MV-4-11 (cell line): ENCODE measurements at places on chromosomes 1 and 21.
A peak's percentile ranks its signal among the peaks of the same experiment; 100 is the strongest.

DNA sequence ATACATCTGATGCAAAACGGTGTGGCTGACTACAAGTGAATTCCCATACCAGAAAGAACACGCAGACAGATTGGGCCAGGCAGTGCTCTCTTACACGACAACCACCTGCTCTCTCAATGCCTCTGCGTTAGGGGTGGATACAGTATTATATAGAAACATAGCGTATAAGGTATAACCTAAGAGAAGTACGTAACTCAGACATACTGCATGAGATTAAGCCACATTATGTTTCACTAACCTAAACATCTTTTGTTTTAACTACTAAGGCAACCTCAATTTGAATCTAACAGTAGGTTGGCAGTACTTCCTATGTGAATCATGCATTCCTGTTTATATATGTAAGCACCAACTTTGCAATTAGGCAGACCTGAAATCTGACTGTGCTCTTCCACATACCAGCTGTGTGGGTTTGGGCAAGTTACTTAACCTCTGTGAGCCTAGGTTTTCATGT lies 58.1 kb upstream of the COA6 start:
- DNase-seq, result peak; percentile 57

- DNase-seq, result no peak
Measured at GRCh38 chr1:46421739-46422138, 27.6 kb downstream of the FAAH start.

- no peak for DNase-seq
Measured at GRCh38 chr1:1437033-1437903, 1.8 kb downstream of the VWA1 start.

DNA sequence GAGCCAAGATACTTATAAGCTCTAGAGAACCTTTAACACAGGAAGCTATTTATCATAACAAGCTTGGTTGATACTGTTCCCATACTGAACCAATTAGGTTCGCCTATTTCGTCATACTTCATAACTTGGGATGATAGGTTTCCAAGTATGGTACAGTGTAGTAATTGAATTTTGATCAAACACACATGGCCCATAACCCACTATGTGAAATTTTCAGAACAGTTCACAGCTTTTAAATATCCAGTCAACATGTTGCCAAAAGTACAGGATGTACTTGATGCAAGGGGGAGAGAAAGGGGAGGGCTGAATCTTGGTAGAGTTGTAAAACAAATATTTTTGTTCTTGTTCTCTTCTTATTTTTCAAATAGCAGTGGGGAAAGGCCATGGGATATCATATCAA lies 86.6 kb downstream of the TM2D1 start:
- DNase-seq, result no peak

DNA sequence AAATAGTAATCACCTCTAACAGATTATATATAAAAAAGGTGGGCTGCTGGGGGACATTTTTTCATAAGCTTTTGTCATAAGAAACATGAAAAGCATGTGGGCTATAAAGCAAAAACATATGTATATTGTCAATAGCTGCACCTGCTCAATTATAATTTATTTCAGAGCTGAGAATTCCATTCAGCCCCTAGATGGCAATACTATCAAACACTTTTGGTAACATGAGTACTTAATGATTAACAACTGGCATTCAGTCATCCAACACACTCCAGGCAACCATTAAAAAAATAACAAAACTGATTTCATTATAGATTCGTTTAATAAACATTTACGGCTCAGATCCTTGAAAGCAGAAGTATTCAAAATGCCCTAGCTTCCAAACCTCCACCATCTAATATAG lies 115.1 kb downstream of the KCTD3 start:
- DNase-seq, result no peak

GRCh38 chr21:28317177-28317950 lies 675.3 kb downstream of the LTN1 start:
- no peak for DNase-seq

- DNase-seq, result no peak
Measured at GRCh38 chr1:23980728-23981070, 572 bp upstream of the SRSF10 start.

- peak; percentile 42 for DNase-seq
Measured at GRCh38 chr1:116737020-116737854, 17.0 kb upstream of the CD2 start.

- no peak for DNase-seq
Measured at GRCh38 chr1:64948905-64949833, 17.2 kb downstream of the JAK1 start.

- no peak for DNase-seq
Measured at GRCh38 chr21:29658177-29658933, 281.4 kb downstream of the GRIK1 start.

- DNase-seq, result peak; percentile 43
Measured at GRCh38 chr21:15775981-15776380, 46.2 kb downstream of the USP25 start.

DNA sequence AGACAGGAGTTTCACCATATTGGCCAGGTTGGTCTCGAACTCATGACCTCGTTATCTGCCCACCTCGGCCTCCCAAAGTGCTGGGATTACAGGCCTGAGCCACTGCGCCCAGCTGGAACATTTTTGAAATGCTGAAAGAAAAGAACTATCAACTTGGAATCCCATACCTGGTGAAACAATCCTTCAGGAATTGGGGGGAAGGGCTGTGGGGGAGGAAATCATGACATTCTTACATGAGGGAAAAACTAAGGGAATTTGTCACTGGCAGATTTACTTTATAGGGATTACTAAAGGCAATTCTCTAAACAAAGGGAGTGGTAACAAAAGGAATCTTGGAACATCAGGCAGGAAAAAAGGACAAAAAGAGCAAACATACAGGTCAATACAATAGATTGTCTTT lies 25.8 kb downstream of the NDUFS5 start:
- DNase-seq, result no peak

DNA sequence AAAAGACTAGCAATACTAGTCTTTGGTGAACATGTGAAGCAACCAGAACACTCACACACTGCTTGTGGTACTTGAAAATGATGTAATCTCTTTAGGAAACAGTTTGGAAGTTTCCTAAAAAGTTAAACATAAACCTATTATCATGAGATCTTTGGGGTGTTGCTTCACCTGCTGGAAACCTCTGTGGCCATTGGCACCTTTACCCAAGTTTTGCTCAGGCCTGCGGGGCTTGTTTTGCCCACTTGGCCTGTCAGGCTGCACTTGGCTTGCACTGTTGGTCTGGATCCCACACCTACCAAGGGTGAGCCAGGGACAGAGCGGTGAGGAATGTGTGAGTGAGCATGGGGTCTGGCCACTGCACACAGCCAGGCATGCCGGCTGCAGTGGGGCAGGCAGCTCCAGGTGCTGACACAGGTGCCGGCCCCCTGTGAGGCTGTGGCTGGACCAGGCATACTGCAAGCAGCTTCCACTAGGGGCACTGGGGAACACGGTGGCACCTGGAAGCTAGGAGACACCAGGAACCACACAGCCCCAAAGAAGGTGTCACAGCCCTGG lies 14.4 kb upstream of the FNBP1L start:
- no peak for DNase-seq

DNA sequence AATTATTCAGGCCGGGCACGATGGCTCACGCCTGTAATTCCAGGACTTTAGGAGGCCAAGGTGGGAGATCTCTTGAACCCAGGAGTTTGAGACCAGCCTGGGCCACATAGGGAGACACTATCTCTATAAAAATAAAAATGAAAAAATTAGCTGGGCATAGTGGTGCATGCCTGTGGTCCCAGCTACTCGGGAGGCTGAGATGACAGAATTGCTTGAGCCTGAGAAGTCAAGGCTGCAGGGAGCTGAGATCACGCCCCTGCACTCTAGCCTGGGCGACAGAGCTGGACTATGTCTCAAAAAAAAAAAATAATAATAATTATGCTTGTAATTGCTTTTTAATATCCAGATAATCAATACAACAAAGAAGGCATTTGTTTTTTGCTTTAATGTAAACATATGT lies 91.3 kb downstream of the RIPK4 start:
- DNase-seq, result no peak

DNA sequence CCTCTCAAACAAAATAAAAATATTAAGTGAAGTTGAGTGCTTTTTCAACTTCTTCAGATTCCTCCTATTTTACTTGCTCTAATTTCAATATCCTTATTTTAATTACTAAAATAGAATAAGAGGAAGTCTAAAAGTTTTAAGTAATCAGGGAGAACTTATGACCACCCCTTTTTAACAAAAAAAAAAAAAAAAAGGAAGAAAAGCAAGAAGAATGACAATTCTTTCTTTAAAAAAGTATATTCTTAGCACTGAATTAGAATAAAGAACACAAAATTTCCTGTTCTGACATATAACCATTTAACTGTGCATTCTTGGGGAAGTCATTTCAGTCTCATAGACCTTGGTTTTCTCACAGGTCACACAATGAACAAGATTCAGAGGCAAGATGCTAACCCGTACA lies 46.8 kb downstream of the SAMSN1 start:
- DNase-seq, result no peak

- no peak for DNase-seq
Measured at GRCh38 chr1:170318736-170319135, 173.0 kb downstream of the NTMT2 start.

DNA sequence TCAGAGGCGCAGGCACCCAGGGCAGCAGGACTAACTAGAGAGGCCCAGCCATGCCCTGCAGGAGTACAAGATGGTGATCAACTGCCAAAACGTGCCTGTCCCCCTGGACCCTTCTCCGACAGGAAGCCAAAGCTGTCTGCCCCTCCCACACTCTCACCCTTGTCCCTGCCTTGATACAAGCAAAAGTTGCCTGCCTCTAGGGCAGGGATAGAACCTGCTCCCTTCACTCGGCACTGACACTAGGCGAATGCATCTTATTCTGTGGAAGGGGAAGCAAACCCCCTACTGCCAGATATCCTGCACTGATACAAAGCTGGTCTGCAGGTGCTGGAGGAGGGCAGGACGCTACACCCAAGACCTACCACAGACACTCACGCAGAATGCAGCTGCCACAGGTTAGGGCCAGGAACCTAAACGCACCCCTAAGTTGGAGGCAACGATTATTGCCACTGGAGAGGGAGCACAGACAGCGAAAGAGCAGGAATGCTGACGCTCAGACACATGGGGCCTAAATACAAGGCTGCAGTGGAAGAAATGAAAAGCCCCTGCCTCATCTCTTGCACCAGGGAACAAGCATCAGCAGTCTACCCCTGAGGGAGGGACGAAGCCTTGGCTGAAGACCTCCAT lies 3.7 kb downstream of the TARBP1 start:
- no peak for DNase-seq

DNA sequence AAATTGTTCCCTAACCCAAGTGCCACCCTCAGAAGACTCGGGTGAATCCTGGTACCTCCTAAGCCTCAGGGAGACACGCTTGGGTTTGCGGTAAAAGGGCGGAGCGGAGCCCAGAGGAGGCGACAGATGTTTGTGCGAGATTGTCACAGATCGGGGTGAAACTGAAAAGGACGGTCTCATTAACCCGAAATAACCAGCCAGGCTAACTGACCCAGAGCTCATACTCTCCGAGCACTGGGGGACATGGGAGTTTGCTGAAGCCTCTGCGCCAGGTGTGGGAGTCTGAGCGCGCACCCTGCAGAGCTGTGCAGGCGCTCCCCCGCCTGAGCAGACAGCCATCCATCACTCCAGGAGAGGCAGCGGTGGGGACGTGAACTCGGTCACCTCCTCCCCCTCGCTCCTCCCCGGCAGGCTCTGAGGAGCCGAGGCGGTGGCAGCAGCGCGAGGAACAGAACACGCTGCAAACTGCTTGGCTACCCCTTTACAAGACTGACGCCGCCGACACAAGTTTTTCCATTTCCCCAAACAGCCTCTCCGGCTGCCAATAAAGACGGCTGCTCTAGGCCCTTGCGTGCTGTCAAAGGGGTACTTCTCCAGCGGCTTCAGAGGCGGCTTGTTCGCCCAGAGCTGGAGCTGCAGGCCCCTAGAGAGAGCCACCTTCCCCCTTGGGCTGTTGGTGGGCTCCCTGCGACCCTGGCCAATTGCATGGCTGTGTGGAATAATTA lies 43.5 kb downstream of the RRAGC start:
- DNase-seq, result peak; percentile 77

DNA sequence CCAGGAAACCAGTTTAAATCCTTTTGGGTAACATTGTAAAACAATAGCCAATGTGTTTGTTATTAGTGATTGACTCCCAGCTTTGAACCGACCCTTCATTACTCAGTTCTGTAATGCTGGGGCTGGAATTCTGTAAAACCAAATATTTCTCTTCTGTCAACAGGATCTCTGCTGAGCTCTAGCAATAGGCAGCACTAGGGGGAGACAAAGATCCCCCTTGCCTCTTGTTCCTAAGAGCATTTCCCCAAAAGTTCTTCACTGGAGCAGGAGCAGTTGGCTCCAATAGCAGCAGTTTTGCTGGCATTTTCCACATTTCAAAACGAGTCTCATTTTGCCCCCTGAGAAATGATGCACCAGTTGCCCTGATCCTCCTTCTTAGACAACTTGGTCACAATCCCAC lies 1671.1 kb downstream of the MRPL39 start:
- DNase-seq, result peak; percentile 47

- no peak for DNase-seq
Measured at GRCh38 chr1:117605164-117605773, 579 bp upstream of the TENT5C start.

DNA sequence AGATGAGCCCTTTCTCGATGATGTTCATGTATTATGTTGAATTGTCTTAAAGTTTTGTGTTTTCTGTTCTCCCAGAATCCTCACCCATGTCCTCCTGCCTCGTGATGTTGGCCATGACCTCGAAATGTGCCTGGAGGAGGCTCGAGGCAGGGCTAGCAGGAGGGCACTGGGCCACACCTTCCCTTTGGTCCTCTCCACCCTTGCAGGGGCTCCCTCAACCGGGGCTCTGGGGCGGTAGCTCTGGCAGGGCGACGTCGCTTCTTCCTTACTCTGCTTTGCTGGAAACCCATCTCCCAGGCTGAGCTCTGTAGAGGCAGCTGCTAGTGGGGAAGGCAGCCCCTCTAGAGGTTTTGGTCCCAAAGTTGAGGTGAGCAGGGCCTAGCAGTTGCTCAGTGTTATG lies 14.3 kb downstream of the TFF3 start:
- DNase-seq, result no peak

GRCh38 chr1:115336741-115337140 lies 1.3 kb downstream of the NGF start:
- DNase-seq, result no peak

- DNase-seq, result no peak
Measured at GRCh38 chr21:36207577-36208320, 51.1 kb downstream of the DOP1B start.

DNA sequence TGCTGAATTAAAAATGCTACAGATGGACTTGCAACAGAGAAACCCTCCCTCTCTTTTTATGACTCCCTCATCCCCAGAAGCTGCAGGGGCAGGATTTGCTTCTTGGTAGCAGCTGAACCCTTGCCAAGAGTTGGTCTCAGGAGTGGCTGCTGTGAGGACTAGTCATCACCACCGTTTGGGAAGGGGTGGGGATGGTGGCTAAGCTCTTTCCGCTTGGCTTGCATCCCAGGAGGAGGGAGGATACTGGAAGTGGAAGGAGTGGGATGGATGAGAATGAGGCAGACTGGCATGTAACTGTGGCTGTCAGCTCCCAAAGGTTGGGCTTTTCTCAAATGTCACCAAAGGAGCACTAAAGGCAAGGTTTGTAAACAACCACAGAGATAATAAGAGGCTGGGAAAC lies 50.8 kb upstream of the COL24A1 start:
- DNase-seq, result no peak
